Stimulated activated CD4-positive, alpha-beta T cell treated with anti-CD3 and anti-CD28 coated beads, Interleukin-15, amount 100 ng/mL, for 1 hour (primary cell): ENCODE measurements at places on chromosomes 6 and 20.

DNA sequence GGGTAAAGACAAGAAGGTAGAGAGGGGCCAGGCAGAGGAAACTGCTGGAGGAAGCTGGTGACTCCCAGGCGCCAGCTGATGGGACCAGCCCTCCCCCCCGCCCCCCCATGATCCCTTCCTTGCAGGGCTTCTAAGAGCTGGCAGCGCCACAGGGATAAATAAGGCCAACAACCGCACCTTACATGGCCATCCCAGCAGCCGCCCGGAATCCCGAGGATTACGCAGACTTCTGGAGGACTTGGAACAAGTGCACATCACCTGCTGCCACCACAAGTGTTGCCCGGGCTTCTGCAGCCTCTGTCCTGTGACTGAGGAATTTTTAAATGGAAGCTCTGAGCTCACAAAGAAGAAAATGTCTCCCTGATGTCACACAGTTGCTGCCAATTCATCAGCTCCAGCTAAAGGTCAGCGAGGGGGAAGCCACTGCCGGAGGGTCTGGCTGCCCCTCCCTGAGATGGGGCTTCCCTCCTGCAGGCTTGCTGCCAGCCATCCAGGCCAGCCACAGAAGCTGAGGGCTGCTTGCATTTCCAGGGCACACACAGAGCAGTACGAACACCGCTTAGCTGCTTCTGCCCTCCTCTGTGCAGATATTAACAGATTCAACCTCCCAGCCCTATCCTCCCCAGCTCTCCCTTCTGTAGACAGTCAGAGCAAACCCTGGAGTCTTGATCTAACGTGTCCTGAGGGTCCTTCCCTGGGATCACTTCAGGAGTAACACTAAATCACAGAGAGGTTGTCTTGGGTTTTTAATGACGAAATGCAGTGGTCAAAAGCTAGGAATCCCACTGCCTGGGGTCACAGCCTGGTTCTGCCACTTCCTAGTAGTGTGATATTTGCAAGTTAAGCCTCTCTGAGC lies 38.6 kb upstream of the PIM1 start:
- no peak for DNase-seq

GRCh38 chr6:168524571-168525001 lies 83.6 kb downstream of the SMOC2 start:
- DNase-seq = no peak

GRCh38 chr6:14316651-14317386 lies 199.2 kb downstream of the CD83 start:
- DNase-seq = no peak

GRCh38 chr6:39214846-39215639 lies 14.2 kb downstream of the KCNK5 start:
- no peak for DNase-seq

- no peak for DNase-seq
These were observed 1349.6 kb downstream of the EPHA7 start for GRCh38 chr6:92069781-92070180.

GRCh38 chr6:169657284-169657610 lies 44.6 kb downstream of the WDR27 start:
- DNase-seq = no peak

DNA sequence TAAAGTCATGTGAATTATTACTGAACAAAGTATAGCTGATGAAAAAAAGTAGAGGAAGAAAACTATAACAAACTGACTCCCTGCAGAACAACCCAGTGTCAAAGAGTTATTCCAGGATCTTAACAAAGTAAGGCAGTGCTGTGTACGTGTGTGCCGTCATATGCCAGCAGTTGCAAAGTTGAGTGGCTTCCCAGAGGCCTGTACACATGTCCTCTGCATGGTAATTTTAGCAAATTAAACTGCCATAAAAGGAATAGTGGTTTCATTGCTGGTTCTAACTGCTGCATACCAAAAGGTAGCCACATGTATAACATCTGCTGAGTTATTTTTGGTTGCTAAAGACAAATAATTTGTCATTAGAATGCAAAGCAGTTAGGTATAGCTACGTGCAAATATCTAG lies 44.8 kb downstream of the RIPOR2 start:
- DNase-seq = no peak

DNA sequence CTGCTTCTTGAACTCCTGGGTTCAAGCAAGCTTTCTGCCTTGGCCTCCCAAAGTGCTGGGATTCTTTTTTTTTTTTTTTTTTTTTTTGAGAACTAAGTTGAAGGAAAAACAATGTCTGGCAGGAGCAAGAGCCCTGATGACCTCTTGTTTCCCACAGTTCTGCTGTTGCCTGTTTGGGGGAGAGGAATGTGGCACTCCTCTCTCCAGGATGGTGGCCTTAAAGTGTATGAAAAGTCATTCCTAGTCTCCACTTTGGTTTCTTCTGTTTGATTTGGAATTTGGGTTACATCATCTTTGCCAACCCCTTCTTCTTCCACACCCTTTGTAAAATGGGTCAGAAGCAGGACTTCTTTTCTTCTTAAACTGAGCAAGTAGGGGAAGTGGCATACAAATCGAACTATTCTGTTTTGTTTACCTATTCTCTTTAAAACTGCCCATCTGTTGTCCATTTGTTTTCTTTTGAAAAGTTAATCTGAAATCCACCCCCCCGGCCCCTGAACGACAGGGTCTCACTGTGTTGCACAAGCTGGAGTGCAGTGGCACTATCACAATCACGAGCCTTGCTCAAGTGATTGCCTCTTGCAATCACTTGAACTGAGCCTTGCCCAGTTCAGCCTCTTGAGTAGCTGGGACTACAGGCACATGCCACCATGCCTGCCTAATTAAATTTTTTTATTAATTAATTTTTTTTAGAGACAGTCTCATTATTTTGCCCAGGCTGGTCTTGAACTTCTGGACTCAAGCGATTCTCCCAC lies 11.3 kb downstream of the CARMIL1 start:
- DNase-seq = no peak

GRCh38 chr20:25195962-25196785 lies 662 bp downstream of the ENTPD6 start:
- DNase-seq = no peak

- DNase-seq = no peak
These were observed 165.8 kb downstream of the ZFAND3 start for GRCh38 chr6:37985355-37985754.

DNA sequence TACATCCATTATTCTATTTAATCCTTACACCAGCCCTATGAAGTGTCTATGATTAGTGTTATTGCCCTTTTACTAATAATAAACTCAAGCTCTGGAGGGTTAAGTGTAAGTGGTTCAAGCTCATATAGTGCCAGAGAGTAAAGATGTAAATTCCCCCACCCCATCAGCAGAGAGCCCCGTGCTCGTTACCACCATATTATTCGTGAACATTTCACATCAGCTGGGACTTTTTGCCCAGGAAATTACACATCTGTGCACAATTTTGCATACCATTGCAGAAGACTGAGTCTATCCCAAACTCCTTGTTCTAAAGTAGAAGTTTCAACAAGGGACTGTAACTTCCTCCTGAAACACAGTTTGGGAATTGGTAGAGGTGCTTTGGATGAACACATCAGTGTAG lies 220.1 kb downstream of the BCAS1 start:
- DNase-seq = no peak

DNA sequence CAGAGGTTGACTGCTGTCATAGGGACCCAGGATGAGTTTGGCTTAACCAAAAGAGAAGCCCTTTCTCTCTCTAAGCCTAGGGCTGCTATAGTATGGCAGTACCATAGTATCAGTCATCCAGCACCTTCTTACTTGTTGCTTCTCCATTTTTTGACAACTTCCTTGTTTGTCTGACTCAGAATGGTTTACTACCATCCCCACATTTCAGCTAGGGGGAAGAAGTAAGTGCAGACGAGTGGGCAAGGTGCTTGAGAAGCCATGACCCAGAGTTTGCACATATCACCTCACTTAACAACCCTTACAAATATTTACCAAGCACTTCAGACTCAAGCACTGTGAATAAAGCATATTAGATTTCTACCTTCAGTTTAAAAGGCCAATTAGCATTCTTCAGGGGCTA lies 289.9 kb upstream of the TSHZ2 start:
- DNase-seq = no peak

DNA sequence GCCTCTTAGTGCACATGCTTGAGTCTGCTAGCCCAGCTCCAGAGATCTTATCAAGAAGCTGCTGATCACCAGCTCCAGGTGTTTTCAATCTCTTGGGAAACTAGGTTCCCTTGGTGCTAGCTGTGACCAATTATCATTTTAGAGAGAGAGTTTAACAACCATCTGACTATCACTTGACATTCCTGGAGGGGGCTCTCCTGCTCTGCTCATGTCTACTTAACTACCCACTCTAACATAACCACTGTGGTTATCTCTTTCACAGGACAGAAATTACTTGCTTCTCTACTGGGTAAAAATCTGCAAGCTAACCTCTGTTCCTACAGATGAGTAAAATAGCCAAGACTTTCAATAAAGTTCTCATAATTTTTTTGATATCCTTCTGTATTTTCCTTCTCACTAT lies 823.4 kb upstream of the GJE1 start:
- no peak for DNase-seq

DNA sequence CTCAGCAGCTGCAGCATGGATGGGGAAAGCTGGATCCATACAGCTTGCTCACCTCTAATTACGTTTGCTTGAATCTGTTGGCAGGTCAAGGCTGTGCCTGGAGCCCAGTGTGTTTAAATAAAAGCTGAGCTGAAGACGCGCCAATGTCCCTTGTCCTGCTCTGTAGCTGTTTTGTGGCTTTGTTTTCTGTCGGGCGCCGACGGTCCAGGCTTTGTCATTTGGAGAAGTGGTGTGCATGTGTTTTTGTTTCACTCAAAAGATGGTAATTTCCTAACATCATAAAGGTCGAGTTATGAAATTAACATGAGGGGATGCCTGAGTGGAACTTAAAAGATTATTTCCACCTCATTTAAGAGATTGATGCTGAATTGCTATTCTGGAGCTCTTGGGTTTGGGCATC lies 107.6 kb downstream of the SLC24A3 start:
- DNase-seq = no peak

DNA sequence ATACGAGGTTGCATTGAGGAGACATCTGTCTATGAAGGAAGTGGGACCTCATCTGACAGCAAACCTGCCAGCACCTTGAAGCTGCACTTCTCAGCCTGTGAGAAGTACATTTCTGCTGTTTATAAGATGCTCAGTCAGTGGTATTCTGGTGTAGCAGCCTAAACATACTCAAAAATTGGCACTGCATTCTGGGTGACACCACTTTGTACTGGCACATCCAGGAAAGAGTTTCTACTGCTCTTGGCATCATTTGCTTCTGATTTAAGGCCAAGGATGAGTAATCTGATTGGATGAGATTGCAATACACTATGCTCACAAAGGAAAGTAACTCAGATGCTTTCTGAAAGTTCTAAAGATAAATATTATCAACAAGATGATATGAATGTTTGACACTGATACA lies 275.4 kb upstream of the TFAP2D start:
- DNase-seq = no peak

GRCh38 chr20:49415668-49416044 lies 66.8 kb downstream of the KCNB1 start:
- no peak for DNase-seq

- DNase-seq = no peak
These were observed 68.2 kb downstream of the TRMT6 start for GRCh38 chr20:5882166-5882565.

DNA sequence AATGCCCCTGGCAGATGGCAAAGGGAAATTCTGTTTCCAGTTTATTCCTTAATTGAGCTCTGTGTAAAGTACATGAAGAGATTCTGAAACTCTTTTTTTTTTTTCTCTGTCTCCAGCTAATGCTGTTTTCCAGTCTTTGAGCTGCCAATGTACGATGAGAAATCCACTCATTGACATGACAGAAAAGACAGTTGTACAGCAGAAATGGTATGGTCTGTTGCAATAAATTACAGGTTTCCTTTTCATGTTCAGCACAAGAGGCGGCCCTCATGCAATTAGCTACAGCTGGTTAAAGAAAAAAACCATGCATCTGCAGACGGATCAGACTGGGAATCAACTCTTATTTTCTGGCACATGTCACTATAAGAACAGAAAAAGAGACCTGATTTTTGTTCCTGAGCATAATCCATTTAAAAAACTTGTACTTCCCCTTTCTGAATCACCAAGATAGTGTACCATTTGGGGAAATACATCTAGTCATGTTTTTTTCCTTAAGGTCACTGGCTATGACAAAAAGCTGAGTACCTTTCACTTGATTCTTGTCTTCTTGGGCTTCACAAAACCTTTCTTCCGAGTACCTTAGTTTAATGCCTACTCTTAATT lies 289.8 kb upstream of the PREP start:
- DNase-seq = no peak

- no peak for DNase-seq
These were observed 5.5 kb upstream of the SOX4 start for GRCh38 chr6:21587961-21588480.

- DNase-seq = no peak
These were observed 39.0 kb upstream of the PLN start for GRCh38 chr6:118509009-118509617.

DNA sequence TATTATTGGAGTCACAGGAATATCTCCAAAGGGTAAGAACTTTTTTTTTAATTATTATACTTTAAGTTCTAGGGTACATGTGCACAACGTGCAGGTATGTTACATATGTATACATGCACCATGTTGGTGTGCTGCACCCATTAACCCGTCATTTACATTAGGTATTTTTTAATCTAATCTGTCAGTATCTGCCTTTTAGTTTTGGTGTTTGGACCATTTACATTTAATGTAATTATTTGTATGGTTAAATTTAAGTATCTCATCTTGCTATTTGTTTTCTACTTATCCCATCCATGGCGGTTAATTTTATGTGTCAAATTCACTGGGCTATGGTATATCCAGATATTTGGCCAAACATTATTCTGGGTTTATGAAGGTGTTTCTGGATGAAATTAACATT lies 15.4 kb upstream of the OPN5 start:
- DNase-seq = no peak

- DNase-seq = no peak
These were observed 23.5 kb upstream of the CTNNBL1 start for GRCh38 chr20:37670351-37670791.

GRCh38 chr20:1469925-1470571 lies 3.4 kb upstream of the NSFL1C start:
- no peak for DNase-seq

DNA sequence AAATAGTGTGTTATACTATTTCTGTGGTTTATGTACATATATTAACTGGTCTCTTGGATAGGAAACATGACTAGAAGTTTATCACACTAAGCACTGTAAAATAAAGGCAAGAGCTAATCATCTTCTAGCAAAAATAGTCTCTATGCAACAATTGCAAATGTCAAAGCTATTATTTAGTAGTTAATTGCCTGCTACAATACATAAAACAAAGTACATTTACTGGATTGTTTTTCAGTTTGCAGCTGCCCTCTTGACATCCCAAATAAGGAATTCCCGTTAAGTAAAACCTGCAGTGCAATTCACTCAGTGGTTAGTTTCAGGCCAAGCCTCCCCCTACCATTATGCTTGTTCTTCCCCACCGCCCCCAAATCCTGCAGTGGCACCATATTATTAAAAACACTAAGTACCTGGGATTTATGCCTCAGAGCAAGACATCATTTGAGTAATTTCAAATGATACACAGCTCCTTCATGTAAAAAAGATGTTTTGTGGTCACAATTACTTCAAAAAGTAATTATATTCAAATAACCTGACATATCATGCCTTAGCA lies 1.6 kb upstream of the ATP5F1E start:
- no peak for DNase-seq
